ENCODE measurements at places on chromosomes 4 and X.
A peak's percentile ranks its signal among the peaks of the same experiment; 100 is the strongest.

- DNase-seq: no peak
These were observed 510.6 kb upstream of the CNKSR2 start for GRCh38 chrX:20863649-20864048.

DNA sequence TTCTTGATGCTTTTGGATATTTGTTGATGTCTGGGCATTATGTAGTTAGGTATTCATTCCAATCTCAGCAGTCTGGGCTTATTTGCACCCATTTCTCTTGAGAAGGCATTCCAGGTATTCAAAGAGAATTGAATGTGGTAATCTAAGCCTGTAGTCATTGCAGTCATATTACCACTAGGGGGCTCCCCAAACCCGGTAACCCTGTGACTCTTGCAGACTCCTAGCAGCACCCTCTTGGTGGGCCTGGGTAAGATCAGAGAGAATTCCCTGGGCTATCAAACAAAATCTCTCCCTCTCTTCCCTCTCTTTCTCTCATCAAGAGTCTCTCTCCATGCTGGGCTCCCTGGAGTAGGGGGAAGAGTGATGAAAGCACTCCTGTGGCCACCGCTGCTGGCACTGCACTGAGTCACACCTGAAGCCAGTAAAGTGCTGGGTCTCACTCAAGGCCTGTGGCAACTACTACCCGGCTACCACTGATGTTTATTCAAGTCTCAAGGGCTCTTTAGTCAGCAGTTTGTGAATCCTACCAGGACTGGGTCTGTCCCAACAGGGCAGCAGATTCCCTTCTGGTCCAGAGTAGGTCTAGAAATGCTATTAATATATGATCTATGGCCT lies 187.7 kb upstream of the NUDT10 start:
- no peak for DNase-seq

DNA sequence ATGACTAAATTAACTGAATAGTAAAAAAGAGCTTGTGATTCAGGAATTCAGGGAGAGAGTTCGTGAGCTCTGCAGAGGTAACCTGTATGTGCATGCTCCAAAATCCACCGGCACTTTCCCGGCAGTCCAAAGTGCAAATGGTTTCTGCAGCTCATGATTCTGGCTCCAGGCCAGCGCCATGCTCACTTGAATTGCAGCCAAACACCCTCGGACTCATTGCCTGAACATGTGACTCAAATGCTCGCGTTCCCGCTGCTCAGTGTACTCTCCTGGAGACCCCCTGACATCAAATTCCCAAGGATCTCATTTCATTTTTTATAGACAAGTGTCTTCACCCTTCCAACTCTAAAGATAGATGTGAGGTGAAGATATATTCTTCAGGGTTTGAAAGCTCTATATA lies 44.1 kb upstream of the SH3RF1 start:
- DNase-seq: no peak

DNA sequence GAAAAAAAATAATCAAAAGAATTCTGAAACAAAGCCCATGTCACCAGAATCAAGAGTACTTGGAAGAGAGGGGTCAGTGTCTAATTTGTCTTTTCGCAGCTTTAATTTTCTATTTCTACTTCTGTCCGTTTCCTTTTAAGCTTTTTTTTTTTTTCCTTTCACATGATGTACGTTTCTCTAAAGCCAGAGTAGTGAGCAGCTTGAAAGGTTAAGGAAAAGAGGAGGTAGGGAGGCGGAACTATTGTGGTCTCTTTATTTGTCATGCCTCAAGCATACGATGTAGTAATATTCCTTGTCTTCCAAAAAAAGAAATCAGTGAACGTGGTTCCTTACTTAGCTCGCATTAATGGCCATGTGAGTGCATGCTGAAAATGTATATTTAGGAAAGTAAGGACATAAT lies 311.5 kb downstream of the TENM3 start:
- DNase-seq: no peak

GRCh38 chr4:59374416-59374815 lies 1825.7 kb upstream of the ADGRL3 start:
- no peak for DNase-seq

DNA sequence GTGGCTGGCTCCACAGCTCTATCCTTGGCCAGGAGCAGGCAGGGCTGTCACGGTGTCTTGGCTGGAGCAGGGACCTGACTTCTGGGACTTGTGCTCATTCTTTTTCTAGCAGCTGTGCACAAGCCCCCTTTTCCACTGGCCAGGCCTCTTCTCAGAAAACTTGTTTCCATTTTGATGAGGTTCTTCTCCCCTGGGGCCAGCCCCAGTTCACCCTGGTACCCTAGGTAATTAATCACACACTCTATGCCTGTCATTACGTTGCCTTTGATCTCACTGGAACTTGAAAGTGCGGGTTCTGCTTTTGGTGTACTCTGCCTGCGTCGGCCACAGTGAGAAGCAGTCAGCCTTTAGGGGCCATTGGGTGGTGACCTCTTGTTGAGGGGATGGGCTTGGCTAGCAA lies 26.6 kb downstream of the DRD5 start:
- DNase-seq: no peak

GRCh38 chr4:140755774-140756318 lies 339 bp downstream of the TBC1D9 start:
- peak; percentile 58 for DNase-seq
